ENCODE measurements at places on chromosomes 3 and 15.

GRCh38 chr3:195133462-195133861 lies 137.5 kb downstream of the XXYLT1 start:
- DNase-seq: peak; percentile 84

- DNase-seq: no peak
Measured at GRCh38 chr3:131778526-131778925, 256.3 kb downstream of the CPNE4 start.

GRCh38 chr3:47646362-47646761 lies 67.7 kb upstream of the CSPG5 start:
- no peak for DNase-seq

GRCh38 chr15:50774450-50774849 lies 8.9 kb upstream of the SPPL2A start:
- no peak for DNase-seq

- DNase-seq: no peak
Measured at GRCh38 chr3:153484842-153485241, 322.8 kb downstream of the RAP2B start.
